ENCODE measurements at places on chromosomes 12 and 14.

DNA sequence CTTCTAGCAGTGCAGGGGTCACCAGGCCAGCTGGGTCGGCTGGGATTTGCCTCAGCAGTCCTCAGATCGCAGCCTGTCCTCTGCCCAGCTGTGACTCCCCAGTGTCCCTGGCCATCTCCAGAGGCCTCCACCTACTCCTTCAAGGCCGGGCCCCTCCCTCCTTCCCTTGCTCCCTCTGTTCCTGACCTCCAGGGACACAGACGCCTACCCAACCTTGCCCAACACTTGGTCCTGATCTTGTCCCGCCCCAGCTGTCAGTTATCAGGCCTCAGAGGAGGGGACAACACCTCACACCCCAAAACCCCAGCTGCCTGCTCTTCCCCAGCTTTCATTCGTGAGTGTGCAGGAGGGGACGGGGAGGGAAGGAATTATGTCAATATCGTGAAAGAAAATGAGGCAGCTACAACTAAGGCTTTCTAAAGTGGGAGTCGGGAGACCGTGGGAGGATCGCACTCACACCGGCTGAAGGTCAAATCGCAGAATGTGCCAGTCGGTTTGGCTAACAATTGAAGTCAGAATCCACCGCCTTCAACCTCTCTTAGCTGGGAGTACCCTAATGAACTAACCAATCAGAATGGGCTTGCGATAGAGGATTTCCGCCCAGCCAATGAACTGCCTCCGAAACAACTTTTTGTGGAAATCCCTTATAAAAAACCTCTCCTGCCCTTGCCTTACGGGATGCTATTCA lies 9.4 kb upstream of the PLBD2 start:
- DNase-seq = no peak

- no peak for DNase-seq
These were observed 5.5 kb upstream of the PSMA6 start for GRCh38 chr14:35286707-35287106.

DNA sequence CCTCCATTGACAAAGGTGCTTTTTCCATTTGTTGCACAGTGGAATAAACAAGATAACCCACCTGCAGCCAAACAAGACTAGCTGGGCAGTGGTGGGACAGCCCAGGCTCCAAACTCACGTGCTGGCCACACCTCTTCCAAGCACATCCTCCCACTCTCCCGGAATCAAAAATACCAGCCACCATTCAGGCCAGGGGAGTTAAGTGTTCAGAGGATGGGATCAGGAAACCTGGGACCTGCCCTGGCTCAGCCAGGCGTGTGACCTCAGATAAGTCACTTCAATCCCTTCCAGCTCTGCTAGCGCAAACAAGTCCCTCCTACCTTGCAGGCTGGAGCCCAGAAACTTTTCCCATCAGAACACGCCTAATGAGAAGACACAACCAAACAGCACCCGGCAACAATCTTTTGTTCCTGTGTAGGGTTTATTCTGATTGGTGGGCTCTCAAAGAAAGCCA lies 43.3 kb downstream of the ACTN1 start:
- DNase-seq = no peak

- no peak for DNase-seq
These were observed 12.5 kb downstream of the POU6F1 start for GRCh38 chr12:51205350-51205749.

DNA sequence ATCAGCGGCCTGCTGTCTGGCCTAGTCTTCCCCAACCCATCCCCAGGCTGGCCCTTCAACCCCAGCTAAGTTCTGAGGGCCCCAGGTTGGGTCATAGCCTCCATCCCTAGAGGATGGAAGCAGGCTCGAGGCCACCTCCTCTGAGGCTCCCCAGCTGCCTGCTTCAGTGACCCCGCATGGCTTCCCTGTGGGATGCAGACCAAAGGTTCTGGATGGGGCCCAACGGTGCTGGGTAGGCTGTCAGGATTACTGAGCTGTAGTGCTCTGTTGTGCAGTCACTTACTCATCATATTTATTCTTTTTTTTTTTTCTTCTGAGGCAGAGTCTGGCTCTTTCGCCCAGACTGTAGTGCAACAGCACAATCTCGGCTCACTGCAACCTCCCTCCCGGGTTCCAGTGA lies 92.0 kb downstream of the IRF2BPL start:
- no peak for DNase-seq

DNA sequence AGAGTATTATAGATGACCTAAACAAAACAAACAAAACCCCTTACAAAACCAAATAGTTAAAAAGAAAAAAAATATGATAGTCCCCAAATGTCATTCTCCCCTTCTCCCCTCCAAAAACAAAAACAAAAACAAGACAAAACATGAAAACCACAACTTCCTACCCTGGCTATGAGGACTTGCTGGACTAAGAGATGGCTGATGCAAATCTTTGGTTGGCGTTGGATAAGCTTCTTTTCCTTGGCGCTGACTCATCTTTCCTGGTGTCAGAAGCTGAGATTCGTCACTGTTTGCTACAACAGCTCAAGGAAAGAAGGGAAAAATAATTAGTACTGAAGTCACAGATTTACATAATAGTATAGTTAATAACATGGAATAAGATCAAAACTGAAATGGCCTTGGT lies 102.5 kb upstream of the BBS10 start:
- peak; percentile 55 for DNase-seq

GRCh38 chr12:68148261-68148951 lies 11.1 kb downstream of the IFNG start:
- DNase-seq = no peak

DNA sequence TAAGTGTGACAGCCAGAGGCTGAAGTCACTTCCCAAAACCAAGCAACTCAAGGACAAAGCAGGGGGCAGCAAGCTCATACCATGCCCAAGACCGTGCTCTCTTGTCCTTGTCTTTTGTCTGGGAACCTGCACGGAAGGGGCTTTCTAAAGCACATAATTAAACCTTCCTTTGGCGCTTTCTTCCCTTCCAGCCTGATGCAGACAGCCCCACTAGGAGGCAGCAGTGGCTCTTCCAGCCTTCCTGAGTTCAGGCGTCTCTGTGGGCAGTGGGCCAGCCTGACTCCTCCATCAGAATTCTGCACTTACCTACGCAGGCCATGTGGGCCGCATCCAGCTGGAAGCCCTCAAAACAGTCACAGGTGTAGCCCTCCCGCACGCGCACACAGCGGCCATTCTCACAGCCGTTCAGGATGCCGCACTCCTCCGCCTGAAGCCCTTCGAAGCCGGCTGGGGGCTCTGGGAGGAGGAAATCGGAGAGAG lies 7.6 kb downstream of the ISCA2 start:
- DNase-seq = no peak

DNA sequence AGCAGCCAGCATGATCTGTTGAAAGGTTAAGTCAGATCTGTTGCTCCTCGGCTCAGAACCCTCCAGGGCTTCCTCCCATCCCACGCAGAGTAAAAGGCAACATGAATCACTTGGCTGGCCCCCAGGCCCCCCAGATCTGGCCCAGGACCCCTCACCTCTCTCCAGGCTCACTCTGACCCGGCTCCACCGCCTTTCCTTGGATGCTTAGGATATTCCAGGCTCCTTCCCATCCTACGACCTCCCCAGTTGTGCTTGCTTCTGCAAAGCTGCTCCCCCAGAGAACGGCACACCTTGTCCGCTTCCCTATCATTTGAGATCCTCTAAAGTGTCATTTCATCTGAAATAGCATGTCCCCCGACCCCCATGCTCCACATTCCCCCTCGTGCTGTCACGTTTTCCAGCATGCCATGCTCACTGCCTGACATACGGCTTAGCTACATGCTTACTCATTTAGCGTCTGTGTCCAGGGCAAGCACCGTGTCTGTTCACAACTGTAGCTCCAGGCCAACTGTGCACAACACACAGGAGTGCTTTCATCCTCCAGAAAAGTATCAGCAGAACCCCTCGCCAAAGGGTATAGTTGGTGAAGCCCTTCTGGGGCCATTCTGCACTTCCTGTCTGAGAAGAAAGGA lies 33.6 kb upstream of the BDKRB2 start:
- no peak for DNase-seq

- DNase-seq = no peak
These were observed at the start of gene GPR162 for GRCh38 chr12:6821591-6822425. GPR162 (plus strand) TSS chr12:6821821; CDS start chr12:6823899, 2,078 bp downstream.

DNA sequence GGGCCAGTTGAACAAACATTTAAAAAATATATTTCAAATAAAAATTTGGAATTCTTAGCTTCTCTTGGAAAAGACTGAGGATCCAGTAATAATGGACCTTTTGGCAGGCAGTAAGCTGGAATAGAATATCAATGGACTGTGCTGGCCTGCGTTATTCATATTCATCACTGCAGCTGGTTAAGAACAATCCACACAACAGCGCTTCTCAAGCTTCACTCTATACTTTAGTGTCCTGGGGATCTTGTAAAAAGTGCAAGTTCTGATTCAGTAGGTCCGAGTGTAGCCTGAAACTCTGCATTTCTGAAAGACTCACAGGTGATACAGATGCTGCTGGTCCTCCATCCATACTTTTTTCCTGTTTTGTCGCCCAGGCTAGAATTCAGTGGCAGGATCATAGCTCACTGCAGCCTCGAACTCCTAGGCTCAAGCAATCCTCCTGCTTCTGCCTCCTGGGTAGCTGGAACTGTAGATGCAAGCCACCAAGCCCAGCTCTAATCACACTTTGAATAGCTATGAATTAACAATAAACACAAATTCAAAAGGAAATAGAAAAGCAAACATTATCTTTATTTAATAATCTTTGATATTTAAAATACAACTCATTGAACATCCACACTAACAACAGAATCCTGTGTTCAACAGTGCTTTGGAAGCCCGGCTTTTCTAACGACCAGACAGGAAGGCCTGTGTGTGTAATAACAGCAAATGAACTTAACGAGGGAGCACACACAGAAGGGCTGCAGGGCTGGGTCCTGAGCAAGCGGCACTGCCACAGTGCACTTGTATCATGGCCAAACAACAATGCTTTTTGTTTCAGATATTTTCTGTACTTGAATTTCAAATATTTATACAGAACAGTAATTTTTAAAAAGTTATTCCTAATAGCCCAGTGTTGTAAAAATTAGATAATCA lies 18.4 kb upstream of the TRIP11 start:
- no peak for DNase-seq

- no peak for DNase-seq
These were observed 41.9 kb upstream of the INF2 start for GRCh38 chr14:104647467-104648043.

DNA sequence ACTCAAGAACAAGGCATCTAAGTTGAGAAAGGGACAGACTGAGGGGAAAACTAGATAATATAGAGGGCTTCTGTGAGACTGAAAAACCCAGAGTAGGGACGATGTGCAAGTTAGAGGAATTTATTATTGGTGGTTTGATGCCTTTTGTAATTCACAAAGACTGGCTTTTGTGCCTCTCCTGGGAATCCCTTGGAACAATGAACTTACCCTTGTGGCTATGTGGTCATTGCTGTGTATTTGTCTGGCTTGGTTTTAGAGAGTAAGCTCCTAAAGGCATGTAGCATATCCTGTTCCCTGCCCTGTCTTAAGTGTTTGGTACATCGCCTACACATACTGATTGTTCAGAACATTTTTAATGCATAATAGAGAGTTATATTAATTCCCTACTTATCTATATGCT lies 26.6 kb downstream of the DCN start:
- DNase-seq = no peak

GRCh38 chr14:56805992-56806727 lies 4.1 kb downstream of the OTX2 start:
- no peak for DNase-seq

DNA sequence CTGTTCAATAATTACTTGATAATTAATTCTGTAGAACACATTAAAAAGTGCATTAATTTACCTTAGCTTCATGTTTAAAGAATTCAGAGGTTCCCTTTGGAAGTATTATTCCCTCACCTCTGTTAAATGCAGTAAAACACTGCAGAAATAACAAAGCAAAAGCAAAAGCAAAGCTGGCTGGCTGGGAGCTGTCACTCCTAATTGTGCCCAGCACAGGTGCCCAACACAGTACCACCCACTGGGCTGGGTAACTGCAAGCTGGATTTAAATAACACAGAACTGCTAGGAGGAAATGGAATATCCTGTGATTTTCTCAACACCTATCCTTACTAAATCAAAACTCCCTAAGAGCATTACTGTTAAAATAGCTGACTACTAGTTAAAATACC lies 72.6 kb downstream of the SLC2A13 start:
- DNase-seq = no peak

- no peak for DNase-seq
These were observed 85.9 kb downstream of the TTC8 start for GRCh38 chr14:88910386-88910785.

DNA sequence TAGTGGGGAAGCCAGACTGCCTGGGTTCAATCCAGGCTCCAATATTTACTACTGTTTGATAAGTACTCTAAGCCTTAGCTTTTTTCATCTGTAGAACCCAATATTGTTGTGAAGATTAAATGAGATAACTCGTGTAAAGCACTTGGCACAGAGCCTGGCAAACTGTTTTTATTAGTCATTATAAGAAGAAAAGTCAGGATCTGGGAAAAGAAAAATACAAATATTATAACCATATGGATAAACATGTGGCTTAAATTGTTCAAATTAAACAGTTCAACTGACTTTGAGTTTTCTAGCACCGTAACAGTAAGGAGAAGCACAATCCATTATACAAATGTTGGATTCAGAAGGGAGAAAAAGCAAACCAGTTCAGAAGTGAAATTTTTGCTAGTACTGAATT lies 22.0 kb upstream of the CDK17 start:
- no peak for DNase-seq

GRCh38 chr14:29016050-29016900 lies 249.7 kb downstream of the FOXG1 start:
- DNase-seq = no peak

- DNase-seq = no peak
These were observed 9.1 kb upstream of the RPAP3 start for GRCh38 chr12:47714826-47715386.

- peak; percentile 15 for DNase-seq
These were observed 98.8 kb downstream of the CALM1 start for GRCh38 chr14:90495357-90496276.

GRCh38 chr14:41280745-41281144 lies 325.9 kb upstream of the LRFN5 start:
- DNase-seq = no peak

GRCh38 chr12:6945613-6946012 lies 1.8 kb downstream of the C12orf57 start:
- no peak for DNase-seq

DNA sequence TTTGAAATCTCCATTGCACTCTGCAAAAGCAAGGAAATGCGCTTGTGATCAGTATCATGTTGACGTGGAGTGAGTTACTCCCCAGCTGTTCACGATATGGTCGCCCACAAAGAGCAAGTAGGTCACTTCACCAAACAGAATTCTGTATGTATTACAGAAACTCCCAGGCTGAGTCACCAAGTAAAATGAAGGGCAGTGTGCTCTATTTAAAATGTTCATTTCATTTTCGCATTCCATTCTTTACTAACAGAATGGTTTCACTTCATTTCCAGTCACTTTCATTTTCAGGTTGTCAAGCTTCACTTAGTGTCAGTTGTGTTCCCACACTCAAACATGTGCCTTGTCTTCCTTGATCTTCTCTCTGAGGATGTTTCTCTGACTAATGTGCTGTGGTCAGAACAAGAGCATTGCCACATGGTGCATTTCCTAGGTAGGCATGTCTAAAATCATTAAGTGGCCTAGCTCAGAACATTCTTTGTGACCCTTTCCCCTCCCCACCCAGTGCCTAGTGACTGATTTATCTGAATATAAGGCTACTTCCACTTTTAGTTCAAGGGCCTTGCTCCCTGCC lies 391.2 kb downstream of the RAD51B start:
- DNase-seq = peak; percentile 30

Data from keratinocyte (primary cell).